ENCODE measurements at places on chromosomes 12 and 14.

DNA sequence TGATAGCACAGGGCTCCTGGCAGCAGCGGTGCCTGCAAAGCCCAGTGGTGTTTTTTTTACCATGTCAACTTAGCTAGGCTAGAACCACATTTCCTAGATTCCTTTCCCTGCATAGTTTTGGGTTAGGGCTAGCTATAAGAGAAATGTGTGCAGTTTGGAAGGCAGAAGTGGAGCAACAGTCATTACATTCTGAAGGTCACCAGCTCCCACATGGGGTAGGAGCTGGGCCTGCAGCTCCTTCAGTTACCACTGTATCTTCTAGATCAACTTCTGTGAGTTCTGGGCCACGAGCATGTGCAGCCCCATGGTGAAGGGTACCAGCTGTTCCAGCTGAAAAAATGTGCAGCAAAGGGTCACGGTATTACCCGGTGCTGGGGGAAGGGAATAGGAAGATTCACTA, 2.3 kb upstream of the SLC25A3 start:
- DNase-seq: no peak

- DNase-seq: no peak
These were observed 138.0 kb downstream of the ANO6 start for GRCh38 chr12:45353944-45354343.

GRCh38 chr14:70086685-70087379, 101.9 kb downstream of the SLC8A3 start:
- DNase-seq: peak; percentile 30

- no peak for DNase-seq
These were observed 41.9 kb downstream of the PTGER2 start for GRCh38 chr14:52356025-52356424.

GRCh38 chr12:120933786-120934185, 29.6 kb upstream of the SPPL3 start:
- no peak for DNase-seq
